ENCODE measurements at places on chromosomes 12 and 14.

GRCh38 chr14:69077841-69078240 lies 75.1 kb downstream of the DCAF5 start:
- no peak for DNase-seq

DNA sequence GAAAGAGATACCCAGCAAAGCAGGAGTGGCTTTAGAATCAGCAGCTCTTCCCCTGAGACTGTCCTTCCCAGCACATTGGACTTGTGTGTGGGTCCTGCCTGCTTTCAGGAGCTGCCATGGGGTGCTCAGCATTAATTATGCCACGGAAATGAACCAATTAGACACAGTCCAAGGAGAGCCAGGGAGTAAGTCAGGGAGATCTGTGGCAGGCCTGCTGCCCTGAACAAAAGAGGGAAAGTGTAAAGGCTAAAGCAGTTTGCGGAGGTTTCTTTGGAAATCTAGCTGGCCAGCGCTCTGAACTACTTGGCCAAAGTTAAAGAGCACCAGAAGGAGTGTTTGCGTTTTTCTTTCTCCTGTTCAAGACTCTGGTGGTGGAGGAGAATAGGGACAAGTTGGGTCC lies 65.7 kb upstream of the SRSF5 start:
- DNase-seq: no peak

DNA sequence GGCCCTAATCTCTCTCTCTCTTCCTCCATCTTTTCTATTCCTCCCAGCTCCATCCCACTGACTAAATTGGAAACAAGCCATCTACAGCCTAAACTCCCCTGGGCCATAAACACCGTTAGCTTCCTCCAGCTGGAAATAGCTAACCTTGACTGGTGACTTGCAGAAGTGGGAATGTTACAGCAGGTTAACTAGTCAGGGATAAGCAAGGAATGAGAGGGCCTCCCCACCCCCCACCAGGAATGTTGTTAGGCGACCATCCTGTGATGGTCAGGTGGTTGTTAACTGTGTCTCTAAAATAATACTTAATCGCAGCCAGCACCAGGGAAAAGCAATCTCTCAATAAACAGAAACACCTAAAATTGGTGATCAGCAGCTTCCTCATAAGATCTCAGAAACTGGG lies 40.8 kb downstream of the MIS18BP1 start:
- DNase-seq: no peak

DNA sequence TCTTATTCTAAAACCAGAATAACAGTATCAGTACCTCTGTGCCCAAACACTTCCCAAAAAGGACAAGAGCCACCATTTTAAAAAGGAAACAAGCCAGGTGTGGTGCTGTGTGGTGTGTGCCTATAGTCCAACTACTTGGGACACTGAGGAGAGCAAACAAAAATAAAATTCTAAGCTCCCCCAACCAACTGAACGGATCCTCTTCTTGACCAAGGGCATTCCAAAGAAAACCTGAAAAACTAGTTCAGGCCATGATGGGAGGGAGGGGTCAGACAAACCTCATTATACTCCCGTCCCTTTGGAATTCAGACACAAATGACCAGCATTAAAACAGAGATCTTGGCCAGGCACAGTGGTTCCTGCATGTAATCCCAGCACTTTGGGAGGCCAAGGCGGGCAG lies 20.5 kb downstream of the SLC11A2 start:
- DNase-seq: no peak

GRCh38 chr12:228846-229200 lies 14.9 kb upstream of the SLC6A12 start:
- DNase-seq: no peak

- no peak for DNase-seq
Measured at GRCh38 chr14:62084020-62084419, 321.8 kb downstream of the SNAPC1 start.

GRCh38 chr14:47009615-47010014 lies 358.0 kb upstream of the RPL10L start:
- no peak for DNase-seq

GRCh38 chr12:58387199-58387598 lies 445.8 kb downstream of the ATP23 start:
- no peak for DNase-seq

- DNase-seq: no peak
Measured at GRCh38 chr12:32083489-32083888, 23.2 kb upstream of the BICD1 start.

DNA sequence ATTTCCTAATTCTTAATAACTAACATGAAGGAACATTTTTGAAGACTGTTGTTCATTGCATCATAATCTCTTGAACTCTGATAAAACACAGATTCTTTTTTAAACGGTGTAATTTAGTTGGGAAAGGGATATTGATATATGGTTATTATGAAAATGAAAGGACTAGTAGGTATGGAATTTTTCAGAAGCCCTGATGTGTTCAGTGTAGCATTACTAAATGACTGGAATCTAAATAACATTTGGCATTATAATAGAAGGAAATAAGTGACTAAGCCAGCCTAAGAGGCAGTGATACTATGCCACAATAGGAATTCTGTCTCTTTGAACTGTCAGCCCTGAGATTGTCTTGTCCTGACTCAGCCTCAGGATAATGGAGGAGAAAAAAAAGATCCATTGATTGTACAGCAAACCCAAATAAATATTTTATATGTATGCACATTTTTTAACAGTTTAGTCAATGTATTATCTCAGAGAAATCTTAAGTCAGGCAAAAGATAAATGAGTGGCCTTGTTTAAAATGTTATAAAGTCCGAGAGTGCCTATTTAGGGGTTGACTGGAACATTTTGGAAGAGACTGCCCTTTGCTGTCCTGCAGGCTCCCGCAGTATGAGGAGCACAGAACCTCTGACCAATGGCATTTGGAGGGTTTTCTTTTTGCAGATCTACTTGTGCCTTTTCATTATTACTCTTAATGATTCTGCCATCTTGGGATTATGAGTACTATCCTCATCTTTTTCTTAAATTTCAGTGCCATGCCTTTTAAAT lies 271.2 kb downstream of the EGLN3 start:
- DNase-seq: no peak

- no peak for DNase-seq
Measured at GRCh38 chr12:3827301-3828000, 45.7 kb downstream of the PARP11 start.

DNA sequence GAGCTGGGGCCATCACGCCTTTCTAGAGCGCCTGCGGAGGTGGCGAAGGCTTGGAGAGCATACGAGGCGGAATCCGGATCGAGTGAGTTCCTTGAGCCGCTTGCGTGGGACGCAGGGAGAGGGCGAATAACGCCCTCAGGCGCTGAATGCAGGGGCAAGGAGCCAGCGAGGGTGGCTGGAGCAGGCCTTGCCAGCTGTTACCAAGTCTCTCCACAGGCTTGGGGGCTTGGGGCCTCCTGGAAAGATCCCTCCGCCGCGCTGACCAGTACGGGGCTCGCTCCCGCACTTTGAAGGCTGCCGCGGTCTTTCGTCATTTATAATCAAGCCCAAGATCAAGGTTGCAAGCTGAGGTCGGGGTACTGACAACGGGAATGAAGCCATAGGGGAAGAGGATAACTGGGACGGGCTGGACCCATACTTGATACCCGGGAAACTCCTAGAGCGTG lies 1.2 kb downstream of the FLRT2 start:
- no peak for DNase-seq

- DNase-seq: no peak
Measured at GRCh38 chr14:105577314-105577861, 51.0 kb downstream of the TMEM121 start.

GRCh38 chr12:2242216-2242615 lies 189.4 kb downstream of the CACNA1C start:
- no peak for DNase-seq

DNA sequence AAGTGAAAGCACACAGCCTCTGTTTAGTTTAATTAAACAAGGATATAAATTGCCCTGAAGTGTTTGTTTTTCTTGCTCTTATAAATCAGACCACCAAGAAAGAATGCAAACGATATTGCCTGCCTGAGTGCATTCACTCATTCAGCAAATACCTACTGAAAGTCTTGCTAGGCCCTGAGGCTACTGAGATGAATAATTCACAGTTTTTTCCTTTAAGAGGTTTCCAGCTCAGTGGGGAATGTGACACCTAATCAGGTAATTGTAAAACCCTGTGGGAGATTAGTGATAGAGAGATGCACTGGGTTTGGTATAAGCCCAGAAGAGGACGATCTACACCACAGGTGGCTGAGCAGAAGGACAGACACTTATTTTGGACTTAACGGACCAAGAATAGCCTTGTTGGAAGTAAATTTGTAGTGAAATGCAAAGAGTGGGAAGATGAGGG lies 151.4 kb downstream of the SLC35F4 start:
- DNase-seq: no peak

- no peak for DNase-seq
Measured at GRCh38 chr12:3305464-3305863, 185.5 kb upstream of the PRMT8 start.

GRCh38 chr12:60947533-60947932 lies 1312.7 kb upstream of the USP15 start:
- no peak for DNase-seq

GRCh38 chr12:131209082-131210070 lies 255.7 kb downstream of the ADGRD1 start:
- no peak for DNase-seq

DNA sequence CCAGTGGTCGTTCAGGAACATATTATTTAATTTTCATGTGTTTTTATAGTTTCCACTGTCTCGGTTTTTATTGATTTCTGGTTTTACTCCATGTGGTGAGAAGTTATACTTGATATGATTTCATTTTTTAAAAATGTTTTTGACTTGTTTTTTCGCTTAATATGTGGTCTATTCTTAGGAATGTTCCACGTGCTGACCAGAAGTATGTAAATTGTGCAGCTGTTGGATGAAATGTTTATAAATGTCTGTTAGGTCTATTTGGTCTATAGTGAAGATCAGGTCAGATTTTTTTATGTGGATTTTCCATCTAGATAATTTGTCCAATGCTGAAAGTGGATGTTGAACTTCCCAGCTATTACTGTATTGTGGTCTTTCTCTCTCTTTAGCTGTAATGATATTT lies 433.8 kb upstream of the MIS18BP1 start:
- DNase-seq: no peak

- no peak for DNase-seq
Measured at GRCh38 chr14:105862581-105863239, 336.3 kb downstream of the TMEM121 start.

DNA sequence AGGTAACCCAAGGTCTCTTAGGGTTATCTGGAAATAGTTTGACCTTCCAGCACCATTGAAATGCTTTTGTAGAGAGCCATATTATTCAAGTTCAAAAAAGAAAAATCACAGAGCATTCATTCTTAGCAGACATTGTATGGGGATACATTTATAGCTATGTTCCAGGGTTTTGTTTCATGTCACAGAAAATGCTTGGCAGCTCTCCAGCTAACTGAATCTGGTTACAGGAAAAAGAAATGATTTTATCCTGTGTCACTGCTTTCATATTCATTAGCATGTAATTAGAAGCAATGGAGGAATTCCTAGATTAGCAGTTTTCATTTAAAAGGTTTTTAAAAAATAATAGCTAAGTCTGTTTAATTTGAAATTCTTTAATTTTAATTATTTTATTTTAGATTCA lies 78.9 kb downstream of the SNAPC1 start:
- no peak for DNase-seq

- DNase-seq: no peak
Measured at GRCh38 chr12:94622475-94622874, 27.9 kb downstream of the TMCC3 start.

DNA sequence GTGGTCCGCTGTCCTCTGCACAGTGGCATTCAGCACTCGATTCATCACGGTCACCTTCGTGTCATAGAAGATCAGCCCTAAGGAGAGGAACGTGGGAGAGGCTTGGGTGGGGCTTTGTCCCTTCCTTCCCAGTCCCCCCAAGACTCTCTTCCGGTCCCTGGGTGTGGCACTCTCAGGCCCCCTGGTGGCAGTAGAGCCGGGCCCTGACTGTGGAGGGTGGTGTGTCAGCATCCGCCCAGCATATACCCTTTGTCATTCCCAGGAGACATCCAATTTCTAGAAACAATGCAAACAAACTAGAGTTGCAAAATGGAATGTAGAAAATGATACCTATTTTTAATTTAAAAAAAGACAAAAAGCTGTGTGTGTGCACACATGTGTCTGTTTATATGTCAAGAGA lies 45.0 kb downstream of the TRAFD1 start:
- DNase-seq: no peak

DNA sequence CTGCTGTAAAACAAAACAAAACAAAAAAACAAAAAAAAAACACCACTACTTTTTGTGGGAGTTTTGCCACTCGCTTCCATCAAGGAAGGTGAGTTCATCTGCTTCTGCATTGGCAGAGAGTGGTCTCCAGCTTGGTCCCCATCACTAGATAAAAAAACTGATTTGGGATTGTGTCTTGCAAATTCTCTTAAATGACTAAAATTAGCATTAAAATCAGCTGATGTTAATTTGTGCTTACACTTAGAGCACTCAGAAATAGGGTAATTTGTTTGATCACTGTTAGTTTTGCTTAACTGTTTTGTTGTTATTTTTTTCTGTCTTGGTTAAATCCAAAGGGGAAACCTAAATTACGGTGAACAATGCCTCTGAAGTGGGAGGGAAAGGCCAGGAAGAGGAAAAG lies 1048.0 kb downstream of the LRFN5 start:
- no peak for DNase-seq

DNA sequence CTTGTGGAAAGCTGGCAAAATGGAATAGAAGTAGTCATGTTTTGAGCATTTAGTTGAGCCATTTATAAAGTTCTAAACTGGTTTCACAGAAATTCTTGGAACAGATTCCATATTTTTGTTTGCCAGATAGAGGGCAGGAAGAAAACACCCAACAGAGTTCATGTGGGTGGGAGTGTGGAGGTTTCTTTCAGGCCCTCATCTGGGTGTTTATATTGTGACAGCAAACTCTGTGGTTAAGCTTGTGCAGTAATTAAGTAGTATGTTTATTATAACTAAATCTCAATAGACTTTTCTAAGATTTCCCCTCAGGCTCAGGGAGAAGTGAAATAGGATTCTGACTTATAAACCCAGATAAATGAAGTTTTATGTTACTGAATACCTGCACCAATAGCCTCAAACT lies 57.4 kb downstream of the SPPL3 start:
- no peak for DNase-seq

DNA sequence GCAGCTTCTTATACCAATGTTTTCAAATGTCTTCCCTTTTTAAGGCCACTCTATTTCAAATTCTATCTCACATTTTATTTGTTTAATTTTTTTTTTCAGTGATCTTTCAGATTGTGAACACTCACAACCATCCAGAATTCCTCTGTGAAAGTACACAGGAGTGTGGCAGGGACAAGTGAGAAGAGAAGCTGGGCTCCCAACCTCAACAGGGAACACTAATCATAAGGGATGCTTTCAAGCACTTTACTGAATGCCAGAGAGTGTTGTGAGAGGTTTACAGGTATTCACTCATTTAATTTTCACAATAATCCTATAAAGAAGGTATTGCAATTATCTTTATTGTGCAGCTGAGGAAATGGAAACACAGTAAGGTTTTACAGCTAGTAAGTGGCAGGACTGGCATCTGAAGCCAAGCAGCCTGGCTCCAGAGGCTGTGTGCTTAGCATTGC lies 60.1 kb upstream of the PYGL start:
- DNase-seq: no peak

- DNase-seq: no peak
Measured at GRCh38 chr12:26473291-26473690, 277.9 kb downstream of the SSPN start.

- no peak for DNase-seq
Measured at GRCh38 chr12:72236071-72236705, 36.0 kb upstream of the TRHDE start.

- DNase-seq: no peak
Measured at GRCh38 chr14:69039288-69039628, 60.2 kb upstream of the ACTN1 start.
